Stimulated activated CD8-positive, alpha-beta memory T cell treated with anti-CD3 and anti-CD28 coated beads, Interleukin-7, amount 100 ng/mL, for 24 hours (primary cell): ENCODE measurements at places on chromosomes 1 and 21.

DNA sequence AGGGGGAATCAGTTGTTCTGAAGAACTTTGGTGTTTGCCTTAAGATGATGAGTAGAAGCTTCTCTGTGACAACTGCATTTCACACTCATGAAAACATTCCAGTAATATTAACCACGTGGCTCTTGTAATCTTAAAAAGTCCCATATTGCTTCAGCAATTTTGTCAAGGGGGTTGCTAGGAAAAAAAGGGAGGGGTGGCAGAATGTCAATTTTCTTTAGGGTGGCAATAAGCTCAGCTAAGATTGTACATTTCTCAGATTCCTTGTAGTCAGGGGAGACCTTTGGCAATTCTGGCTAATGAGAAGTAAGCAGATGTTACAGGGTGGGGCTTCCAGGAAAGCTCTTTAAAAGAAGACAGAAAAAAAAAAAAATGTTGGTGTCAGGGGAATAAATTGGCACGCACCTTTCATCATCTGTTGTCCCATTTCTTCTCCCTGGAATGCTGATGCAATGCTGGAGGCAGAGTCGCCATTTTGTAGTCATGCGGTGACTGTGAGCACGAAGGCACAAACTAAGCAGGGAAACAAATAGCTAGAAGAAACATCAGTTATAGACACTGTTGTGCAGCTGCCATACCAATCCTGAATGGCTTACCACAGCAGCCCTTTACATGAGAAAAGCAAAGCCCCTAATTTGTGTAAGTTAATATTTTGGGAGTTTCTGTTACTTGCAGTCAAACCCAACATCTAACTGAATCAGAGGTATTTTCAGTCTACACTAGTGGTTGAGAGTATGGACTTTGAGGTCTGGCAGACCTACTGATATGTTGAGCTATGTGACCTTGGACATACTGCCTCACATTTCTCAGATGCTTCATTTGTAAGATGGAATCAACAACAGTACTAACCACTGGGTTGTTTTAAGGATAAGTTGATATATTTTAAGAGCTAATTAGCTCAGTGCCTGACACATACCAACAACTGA lies 56.1 kb upstream of the MRPS6 start:
- no peak for DNase-seq

- DNase-seq = no peak
These were observed 44.8 kb downstream of the ATP5PO start for GRCh38 chr21:33870768-33871167.

DNA sequence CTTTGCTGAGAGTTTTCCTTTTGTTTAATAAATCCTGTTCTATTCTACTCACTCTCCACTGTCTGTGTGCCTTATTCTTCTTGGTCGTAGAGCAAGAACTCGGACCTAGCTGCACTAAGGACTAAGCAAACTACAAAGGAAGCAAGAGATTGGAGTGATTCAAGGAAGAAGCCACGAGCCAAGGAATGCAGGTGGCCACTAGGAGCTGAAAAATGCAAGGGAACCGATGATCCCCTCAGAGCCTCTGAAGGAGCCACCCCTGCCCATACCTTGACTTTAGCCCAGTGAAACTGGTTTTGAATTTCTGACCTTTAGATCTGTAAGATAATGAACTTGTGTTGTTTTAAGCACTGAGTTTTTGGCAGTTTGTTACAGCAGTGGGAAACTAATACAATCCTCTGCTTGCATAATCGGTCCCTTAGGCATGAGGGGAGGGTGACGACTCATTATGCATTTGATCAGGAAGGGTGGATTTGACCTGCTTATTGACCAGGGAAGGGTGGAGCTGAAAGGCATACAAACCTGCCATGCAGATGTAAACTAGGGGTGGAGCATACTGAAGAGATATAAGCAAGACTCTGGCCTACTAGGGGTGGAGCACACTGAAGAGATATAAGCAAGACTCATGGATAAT lies 6.2 kb upstream of the CA6 start:
- no peak for DNase-seq

- no peak for DNase-seq
These were observed 475 bp upstream of the RPL5 start for GRCh38 chr1:92831368-92831761.

- no peak for DNase-seq
These were observed 1013.8 kb downstream of the PLA2G4A start for GRCh38 chr1:187842406-187843165.

DNA sequence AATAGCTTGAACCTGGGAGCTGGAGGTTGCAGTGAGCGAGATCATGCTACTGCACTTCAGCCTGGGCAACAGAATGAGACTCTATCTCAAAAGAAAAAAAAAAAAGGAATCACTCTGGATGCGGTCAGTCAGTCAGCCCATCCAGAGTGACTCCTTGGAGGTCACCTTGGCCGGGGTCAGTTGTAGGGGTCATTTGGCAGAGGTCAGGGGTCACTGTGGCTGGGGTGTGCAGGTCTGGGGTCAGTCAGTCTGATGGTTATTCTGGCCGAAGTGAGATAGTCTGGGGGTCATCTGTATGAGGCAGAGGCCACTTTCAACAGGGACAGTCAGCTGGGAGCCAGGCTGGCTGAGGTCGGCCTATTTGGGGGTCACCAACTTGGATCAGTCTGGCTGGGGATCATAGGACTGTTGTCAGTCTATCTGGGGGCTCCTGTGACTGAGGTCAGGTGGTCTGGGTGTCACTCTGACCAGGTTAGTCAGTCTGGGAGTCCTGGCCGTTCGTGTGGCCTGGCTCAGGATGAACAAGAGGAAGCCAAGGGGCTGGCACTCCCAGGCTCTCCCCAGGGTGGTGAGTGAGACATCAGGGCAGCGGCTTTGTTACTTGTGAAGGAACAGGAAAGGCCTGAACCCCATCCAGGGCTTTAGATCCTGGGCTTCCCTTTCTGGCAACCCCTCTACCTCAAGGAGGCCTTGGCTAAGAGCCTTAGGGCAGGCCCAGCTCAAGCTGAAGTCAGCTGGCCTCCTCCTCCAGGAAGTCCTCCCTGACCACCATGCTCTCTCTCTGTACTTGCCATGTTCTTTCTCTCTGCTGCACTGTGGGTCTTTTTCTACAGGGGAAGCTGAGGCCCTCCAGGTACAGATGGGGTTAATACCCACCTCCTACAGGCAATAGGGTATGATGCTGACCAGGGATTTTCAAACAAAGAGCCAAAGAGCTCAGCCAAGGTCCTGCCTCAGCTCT lies 15.1 kb downstream of the PTPRU start:
- no peak for DNase-seq

DNA sequence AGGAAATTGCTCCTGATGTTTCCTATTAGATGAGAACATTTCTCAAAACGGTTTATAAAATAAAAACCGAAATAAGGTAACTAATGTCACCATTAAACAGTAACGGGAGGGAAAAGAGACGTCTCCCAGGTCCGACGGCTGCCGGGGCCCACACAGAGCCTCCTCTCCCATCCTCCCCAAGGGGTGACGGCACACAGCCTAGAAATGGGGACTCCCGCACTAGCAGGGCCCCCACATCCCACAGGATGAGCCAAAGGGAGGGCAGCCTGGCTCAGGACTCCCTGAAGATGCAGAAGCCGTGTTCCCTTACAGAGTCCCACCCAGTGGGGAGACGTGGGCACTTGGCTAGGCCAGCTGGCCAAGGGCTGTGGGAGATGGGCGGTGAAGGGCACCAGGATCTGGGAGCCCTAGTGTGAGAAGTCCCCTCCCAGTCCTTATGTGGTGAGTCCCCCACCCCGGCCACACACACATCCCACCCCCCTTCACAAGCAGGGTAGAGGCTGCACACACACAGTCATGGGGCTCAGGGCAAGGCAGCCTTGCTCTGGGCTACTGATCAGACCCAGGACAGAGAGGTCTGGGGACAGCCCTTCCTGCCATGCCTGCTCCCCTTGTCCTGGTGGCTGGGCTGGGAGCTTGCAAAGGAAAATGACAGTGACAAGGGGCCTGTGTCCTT lies 3.3 kb downstream of the KRTAP10-3 start:
- no peak for DNase-seq

DNA sequence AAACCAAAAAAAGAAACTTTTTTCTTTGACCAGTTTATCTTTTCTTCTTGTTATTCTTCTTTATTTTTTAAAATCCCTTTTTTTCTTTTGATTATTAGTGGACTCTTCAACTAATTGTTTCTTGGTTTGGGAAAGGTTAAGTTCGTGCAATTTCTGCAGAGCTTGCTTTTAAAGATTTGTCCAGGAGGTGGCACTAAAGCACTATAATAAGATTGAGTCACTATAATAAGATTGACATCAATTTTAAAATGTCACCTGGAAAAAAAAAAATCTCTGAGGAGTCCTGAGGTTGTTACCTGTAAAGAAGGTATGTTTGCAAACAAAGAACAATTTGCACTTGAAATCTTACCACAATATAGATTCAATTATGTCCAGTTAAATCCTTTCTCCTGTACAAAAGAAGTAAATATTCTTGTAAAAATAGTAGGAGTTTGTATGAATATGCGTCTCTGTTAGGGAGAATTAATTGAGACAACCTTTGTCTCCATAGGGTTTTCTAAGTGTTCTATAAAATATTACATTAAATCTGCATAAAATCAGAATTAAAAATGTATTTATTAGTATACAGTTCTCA lies 166.7 kb downstream of the ADGRL4 start:
- DNase-seq = no peak

GRCh38 chr1:235735621-235736020 lies 86.0 kb upstream of the GNG4 start:
- no peak for DNase-seq
